ENCODE measurements at places on chromosomes 16 and 17. TPM values are rescaled to one million over a fixed set of nuclear protein-coding genes. Genes with fewer than 3 reads are reported as not detected.

C17orf100 gene
- total RNA-seq, result 2.2 TPM

ZNF213 gene
- 11.1 TPM for total RNA-seq

EXOC7 gene
- total RNA-seq, result 71.0 TPM

SLC12A3 gene
- not detected for total RNA-seq

NAGS gene
- 0.77 TPM for total RNA-seq

STX1B gene
- 1.8 TPM for total RNA-seq

CORO6 gene
- total RNA-seq, result 5.2 TPM

KRTAP4-4 gene
- total RNA-seq, result not detected

CACNG1 gene
- total RNA-seq, result 0.11 TPM

ZNF624 gene
- total RNA-seq, result 3.3 TPM

UNC45B gene
- not detected for total RNA-seq

Measured in A549 treated with DMSO at 1 μM for 4 hours (cell line).